Activated naive CD8-positive, alpha-beta T cell treated with anti-CD3 and anti-CD28 coated beads for 36 hours (primary cell): ENCODE measurements at places on chromosomes 3 and 15. TPM values are rescaled to one million over a fixed set of nuclear protein-coding genes. Genes with fewer than 3 reads are reported as not detected.

The NR2E3 gene
- total RNA-seq, result not detected

The ATP11B gene
- 83.3 TPM for total RNA-seq

The MESP2 gene
- total RNA-seq, result not detected

The SHC4 gene
- total RNA-seq, result 3.7 TPM

The LYZL4 gene
- not detected for total RNA-seq

The PLCH1 gene
- 1.2 TPM for total RNA-seq

The DNASE1L3 gene
- not detected for total RNA-seq

The PPP1R14D gene
- not detected for total RNA-seq

The C2CD4A gene
- 0.20 TPM for total RNA-seq

GRCh38 chr3:21914451-21914850 lies 163.4 kb upstream of the ZNF385D start:
- no peak for DNase-seq

DNA sequence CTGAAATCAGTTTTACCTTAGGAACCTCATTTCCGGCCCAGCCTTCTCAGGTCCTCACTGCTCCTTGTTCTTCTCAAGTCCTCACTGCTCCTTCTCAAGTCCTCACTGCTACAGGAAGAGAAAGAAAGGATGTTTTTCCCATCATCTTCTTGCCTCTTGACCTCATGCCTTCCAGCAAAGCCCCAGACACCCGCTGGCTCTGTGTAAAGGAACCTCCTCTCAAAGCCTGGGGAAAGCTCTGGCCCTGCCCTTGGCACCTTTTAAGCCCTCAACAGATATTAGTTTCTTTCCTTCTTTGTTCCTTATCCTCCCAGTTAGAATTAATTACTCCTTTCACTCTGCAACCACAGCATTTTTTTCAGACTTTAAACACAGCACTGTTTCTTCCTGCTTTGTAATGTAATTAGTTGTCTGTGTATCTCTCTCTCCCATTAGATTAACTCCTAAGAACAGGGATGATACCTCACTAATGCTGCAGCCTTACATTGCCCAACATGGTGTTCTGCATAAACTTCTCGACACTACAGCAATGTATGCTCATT lies 4.0 kb upstream of the WDR49 start:
- DNase-seq, result no peak

DNA sequence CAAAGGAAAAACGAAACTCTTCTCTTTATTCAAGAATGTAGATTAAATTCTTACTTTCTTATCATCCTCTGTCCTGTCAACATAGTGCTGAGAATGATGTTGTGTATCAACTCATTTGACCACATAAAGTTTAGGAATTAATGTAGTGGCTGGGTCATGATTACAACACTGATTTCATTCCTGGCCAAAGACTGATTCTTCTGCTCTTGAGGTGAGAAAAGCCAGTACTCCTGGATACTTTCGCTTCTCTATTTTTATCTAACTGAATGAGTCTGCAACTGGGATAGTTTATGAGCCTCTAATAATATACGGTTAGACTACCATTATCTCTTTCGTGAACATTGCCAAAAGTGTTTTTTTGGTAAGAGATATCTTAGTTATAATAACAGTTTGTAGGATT lies 173.0 kb downstream of the LPP start:
- no peak for DNase-seq

DNA sequence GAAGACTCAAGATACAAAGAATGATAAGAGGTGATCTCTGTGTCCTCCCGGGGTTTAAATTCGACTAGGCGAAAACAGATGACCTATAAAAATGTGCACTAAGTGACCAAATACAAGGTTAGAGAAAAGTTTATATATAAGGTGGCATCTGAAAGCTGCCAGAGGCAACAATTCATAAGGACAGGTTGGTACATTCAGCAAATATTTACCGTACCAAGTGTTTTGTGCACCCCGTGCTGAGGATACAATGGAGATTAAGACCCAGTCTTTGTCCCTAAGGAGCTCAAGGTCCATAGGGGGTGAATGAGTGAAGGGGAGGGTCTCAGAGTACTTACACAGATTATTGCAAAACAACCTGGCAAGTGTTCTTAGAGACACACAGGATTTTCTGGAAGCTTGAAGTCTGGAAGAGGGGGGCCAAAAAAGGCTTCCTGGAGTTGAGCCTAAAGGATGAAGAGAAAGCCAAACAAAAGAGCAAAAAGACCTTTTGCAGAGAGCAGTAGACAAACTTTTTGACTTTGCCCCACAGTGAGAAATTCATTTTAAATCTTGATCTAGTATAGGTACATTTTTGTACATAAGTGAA lies 71.4 kb upstream of the LRIG1 start:
- no peak for DNase-seq

- DNase-seq, result no peak
Measured at GRCh38 chr15:29309139-29309538, 39.5 kb upstream of the NSMCE3 start.

DNA sequence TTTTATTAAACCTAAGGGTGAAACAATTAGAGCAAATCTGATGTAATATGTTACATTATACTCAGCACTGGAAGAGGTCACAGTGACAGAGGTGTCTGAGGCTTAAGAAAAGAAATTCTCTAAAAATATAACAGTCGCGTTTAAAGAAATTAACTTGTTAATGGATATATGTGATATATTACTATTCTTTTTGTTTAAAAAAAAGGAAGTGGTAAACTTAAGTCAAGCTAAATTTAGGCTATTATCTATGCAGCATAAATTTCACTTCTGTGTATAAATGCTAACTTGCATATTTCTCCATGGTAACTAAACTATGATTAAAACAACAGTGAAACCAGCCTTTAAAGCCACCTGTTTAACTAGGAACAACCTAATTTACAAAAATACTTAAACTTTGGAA lies 191.3 kb downstream of the FOXP1 start:
- no peak for DNase-seq

DNA sequence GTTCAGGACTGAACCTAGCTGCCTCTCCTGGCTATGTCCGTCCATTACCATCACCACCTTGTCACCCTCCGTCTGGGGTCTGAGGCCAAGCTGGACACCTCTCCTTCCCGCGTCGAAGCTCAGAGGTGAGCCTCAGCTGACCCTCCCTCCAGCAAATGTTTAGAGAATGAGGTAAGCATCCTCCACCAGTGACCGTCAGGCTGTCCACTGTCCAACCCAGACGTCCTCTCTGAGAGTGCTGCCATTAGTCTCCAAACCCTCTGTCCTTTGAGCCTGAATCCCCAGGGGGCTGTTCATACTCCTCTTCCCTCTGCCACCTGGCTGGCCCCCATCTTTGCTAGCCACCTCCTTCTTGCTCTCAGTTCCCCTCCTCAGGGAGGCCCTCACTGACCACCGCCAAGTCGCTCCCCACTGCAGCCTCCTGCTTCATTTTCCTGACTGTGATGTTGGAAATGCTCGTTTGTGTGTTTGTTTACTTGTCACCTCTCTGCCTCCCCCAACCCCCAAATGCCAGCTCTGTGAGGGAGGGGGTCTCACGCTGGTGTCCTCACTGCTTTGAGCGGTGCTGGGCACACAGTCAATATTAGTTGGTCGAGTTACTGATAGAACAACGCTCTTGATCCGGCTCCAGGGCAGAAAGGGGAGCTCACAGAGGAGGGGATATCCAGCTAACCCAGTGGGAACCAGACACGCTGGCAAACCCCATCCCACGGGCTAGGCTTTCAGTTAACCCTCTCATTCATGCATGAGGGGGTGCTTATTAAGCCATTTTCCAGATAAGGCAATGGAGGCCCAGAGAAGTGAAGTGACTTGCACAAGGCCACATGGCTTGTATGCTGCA lies 64.9 kb downstream of the IQSEC1 start:
- no peak for DNase-seq

DNA sequence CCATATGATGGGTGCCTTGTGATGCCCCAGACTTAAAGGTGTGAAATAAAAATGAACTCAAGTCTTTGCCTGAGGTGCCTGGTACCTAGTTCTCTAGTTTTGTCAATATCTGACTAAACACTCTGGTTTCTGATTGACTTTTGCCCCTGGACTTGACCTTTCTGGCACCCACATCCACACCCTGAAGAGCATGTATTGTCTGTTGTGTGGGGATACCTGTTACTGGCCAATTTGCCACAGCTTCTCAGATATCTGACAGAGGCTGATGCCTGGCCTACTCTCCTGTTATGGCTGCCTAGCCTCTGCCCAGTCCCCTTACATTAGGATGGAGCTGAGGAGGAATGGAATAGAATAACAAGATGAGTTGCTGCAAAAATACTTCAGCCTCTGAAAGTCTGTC lies 3.6 kb downstream of the ZBTB38 start:
- no peak for DNase-seq

- no peak for DNase-seq
Measured at GRCh38 chr15:71471347-71471746, 339.0 kb upstream of the NR2E3 start.

DNA sequence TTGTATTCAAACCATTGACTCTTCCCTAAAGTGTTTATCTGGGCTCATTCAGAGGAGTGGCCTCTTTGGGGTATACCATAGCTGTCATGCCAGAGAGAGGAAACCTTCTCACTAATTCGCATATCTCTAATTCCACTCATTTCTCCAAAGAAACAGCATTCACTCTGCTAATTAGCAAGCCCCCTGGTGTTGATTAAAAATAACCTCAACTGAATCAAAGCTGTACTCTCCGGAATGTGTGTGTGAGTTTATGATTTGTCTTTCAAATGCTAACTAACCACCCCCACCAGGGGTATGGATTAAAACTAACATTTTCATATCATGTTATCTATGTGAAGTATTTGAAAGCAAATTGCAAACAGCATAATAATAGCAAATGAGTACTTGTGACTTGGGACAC lies 45.5 kb downstream of the PAQR5 start:
- DNase-seq, result no peak

- no peak for DNase-seq
Measured at GRCh38 chr3:176275113-176275512, 922.2 kb downstream of the TBL1XR1 start.

DNA sequence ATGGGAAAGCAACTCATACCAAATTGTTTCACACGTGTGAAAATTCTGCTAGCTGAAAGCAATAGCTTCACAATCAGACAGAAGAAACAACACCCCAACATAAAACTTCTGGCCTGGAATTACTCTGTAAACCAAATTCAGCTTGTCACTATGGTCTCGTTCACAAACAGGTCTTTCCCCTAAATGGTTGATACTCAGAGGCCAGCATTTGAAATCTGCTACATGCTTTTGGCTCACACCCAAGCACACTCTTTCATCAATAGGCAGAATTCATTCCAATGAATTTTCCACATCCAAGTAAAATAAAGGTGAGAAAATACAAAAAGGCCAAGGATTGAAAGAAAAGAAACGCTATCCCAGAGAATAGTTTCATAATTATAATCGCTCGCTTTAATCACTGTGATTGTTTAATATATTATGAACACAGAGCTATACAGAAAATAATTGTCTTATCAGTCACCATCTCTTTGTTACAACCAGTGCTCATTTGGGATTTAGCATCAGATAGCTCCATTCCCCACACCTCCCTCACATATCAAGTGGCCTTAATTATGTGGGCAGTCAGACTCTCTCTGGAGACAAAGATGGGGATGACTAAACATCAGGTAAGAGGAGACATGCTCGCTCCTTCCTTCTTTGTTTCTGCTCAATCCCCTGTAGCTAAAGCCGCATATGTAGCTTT lies 503.8 kb upstream of the ARRDC4 start:
- DNase-seq, result no peak

GRCh38 chr3:134163096-134163495 lies 87.6 kb downstream of the RYK start:
- no peak for DNase-seq

DNA sequence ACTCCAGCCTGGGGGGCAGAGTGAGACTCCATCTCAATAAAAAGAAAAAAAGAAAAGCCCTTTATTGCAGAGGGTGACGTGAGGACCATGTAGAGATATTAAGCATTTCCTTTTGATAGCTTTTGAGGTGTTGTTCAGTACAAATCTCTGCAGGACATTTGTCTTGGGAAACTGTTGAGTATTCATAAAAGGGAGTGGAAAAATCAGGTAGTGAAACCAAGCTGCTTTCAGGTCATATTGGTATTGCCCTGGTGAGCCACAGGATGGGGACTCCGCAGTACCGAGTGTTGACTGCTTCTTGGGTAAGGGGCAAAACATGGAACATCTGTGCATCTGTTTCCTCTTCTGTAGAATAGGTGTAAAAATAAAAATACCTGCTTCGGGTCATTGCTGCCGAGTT lies 9.9 kb downstream of the ITPR1 start:
- no peak for DNase-seq

GRCh38 chr3:119620899-119621298 lies 23.2 kb downstream of the PLA1A start:
- DNase-seq, result no peak

GRCh38 chr15:98924401-98925049 lies 83.1 kb downstream of the PGPEP1L start:
- no peak for DNase-seq

DNA sequence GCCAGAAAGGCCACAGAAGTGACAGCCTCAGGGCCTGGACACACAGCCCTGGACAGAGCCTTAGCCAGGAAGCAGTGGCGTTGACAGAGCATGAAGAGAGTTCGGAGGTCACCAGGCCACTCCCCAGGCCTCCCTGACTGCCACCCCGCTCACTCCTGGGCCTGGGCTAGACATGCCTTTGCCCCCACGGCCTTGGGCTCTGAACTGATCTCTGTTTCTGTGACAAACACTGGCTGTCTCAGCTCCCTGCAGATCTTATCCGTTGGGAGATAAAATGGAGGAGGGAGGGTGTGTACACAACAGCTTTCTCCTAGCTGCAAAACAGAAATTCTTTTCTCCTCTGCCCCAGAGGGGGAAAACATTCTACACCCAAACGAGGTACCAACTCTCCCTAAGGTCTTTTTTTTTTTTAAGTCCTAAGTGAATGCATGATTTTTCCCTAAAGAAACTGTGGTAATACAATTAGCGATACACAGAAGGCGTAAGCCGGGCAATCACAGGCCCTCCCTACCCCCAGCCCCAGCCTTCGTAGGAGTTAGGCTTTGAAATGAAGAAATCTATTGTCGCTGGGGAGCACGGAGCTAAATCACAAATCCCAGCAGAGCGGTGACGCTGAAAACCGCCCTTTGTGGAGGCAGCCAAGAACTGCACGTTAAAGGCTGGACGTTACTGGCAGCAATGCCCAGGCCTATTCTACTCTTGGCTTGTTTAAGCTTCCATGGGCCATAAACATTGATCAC lies 45.0 kb downstream of the SRGAP3 start:
- DNase-seq, result no peak

GRCh38 chr15:96756146-96756545 lies 425.6 kb downstream of the NR2F2 start:
- no peak for DNase-seq

- no peak for DNase-seq
Measured at GRCh38 chr3:8328967-8329366, 172.7 kb upstream of the LMCD1 start.

DNA sequence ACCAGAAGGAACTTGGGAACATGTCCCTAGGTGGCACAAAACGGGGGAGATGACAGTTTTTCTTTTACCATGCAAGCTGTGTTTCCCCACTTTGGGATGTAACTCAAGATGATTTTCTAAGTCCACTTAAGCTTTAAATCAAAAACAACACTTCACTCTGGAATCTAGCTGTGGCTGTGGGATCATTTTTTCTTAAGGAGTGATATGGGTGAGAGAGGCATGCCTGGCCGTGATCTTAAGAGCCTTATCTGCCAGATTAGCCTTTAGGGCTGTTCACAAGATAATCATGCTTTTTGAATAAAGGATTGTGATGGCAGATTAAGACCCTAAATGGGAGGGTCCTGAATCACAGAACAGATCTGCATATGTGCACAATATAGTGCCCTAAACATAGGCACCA lies 384.8 kb upstream of the SEMA6D start:
- no peak for DNase-seq

GRCh38 chr3:346186-346585 lies 149.6 kb downstream of the CHL1 start:
- no peak for DNase-seq
